ENCODE measurements at places on chromosomes 11 and 22.
A peak's percentile ranks its signal among the peaks of the same experiment; 100 is the strongest.

- DNase-seq = no peak
Observed at GRCh38 chr11:101584655-101585054, 848 bp upstream of the TRPC6 start.

- no peak for DNase-seq
Observed at GRCh38 chr22:26535603-26535908, 23.3 kb upstream of the TFIP11 start.

GRCh38 chr11:2902784-2903671 lies 17.5 kb upstream of the CDKN1C start:
- DNase-seq = no peak

DNA sequence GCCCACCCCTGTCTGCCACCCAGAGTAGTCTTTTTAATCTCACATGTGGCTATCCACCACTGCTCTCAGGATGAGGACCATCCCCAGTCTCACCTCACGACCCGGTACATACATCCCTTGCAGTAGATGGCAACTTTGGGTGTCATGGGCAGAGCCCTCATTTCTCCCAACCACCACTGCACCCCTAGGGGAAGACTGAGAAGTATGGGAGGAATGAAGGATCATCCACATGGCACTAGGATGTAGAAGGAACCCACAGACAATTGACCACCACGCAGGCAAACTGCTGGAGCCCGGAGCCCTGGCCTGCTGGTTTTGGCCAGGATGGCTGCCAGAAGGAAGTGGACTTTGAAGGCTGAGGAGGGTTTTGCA lies 1.9 kb upstream of the SCARF2 start:
- DNase-seq = no peak

DNA sequence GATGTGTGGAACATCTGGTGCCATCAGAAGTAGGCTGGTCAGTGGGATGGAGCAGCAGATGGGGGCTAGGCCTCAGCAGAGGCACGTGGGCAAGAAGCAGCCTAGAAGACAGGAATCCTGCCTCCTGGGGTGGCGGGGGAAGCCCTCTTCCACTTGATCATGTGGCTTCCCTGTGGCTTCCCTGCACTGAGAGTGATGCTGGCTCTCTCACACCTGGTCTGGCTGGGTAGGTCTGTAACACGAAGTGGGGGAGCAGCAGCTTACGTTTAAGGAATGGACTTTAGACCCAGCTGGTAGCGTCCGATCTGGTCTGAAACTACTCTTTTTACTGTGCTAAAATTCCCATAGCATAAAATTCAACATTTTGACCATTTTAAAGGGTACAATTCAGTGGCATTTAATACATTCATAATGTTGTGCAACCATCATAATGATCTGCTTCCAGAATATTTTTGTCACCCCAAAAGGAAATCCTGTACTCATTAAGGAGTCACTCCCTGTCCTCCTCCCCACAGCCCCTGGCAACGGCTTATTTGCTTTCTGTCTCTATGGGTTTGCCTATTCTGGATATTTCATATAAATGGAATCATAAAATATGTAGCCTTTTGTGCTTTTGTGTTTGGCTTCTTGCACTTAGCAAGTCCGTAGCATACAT lies 21.7 kb downstream of the PTPN5 start:
- peak; percentile 49 for DNase-seq

DNA sequence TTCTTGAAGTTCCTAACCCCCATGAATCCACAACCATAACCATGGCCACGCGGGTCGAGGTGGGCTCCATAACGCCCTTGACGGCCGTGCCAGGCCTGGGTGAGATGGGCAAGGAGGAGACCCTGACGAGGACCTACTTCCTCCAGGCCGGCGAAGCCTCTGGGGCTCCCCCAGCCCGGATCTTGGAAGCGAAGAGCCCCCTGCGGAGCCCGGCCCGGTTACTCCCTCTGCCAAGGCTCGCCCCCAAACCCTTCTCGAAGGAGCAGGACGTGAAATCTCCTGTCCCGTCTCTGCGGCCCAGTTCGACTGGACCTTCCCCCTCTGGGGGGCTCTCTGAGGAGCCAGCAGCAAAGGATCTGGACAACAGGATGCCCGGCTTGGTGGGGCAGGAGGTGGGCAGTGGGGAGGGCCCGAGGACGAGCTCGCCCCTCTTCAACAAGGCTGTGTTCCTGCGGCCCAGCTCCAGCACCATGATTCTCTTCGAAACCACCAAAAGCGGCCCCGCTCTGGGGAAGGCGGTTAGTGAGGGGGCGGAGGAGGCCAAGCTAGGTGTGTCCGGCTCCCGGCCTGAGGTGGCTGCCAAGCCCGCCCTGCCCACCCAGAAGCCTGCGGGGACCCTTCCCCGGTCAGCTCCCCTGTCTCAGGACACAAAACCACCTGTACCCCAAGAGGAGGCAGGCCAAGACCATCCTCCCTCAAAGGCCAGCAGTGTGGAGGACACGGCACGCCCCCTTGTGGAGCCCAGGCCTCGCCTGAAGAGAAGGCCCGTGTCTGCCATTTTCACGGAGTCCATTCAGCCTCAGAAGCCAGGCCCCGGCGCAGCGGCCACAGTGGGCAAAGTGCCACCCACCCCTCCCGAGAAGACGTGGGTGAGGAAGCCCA lies 75.7 kb downstream of the KIAA1671 start:
- no peak for DNase-seq

- no peak for DNase-seq
Observed at GRCh38 chr11:67493548-67494370, 10.9 kb downstream of the AIP start.

GRCh38 chr11:80084608-80085007 lies 643.8 kb upstream of the TENM4 start:
- DNase-seq = no peak

- no peak for DNase-seq
Observed at GRCh38 chr11:35242412-35243242, 103.7 kb downstream of the CD44 start.

DNA sequence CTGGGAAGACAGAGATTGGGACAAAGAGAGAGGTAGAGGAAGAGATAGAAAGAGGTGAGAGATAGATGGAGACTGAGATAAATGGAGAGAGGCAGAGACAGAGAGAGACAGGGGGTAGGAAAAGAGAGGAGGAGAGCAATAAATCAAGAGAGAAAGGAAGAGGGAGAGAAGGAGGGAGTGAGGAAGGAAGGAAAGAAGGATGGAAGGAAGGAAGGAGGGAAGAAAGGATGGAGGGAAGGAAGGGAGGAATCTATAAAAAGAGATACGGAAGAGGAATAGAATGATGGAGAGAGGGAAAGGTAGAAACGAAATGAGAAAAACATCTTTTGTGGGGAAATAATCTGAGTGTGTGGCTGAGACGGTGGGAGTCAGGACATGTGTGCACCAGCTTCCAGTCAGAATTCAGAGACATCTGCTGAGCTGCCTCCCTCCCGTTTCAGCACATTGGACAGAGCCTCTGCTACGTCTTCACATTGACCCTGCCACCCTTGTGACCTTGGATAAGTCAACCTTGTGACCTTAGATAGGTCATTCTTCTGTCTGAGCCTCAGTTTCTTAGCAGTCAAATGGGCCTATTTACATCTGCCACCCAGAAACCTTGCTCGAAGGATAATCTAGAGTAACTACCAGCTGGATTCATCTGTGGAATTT lies 417.8 kb downstream of the MIAT start:
- DNase-seq = no peak

DNA sequence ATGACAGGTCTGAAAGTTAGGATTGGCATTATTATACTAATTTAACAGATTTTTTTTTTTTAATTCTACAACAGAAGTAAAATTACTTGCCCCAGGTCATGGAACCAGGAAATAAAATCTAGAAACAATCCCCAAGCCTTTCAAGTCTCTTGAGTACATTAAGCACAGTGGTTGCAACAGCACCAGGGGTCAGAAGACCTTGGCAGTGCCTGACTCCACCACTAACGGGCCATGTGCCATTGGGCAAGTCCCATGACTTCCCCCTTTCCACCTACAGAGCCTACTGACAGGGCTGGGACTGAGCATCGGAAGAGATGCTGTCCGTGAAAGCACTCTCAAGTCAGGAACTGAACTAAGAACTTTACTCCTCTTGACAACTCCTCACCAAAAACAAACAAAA lies 98.6 kb upstream of the AKIP1 start:
- DNase-seq = no peak

DNA sequence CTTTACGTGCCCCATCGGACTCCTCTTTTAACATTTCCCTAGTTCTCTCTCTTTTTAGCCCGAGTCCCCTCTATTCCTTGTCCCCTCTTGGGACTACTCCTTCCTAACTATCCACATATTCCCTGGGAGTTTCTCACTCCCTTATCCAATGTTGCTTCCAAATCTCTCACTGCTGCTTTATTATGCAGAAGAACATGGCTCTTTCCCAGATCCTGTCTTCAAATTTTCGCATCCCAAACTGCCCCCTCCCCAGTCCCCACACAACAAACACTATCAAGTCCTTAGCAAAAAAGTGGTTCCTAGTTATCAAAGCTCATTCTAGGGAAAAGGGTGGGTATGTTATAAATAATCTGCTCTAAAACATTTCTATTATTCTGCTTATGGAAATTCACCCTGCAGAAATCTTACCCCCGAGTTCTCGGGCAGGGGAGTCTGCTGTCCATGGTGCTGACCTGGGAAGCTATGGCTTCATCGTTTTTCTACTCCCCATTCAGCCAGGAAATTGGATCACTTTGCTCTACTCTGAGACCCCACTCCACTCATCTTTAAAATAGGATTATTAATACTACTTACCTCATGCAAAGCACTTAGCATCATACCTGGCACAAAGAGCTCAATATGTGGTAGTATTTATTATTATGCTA lies 393.5 kb downstream of the BUD13 start:
- peak; percentile 32 for DNase-seq

DNA sequence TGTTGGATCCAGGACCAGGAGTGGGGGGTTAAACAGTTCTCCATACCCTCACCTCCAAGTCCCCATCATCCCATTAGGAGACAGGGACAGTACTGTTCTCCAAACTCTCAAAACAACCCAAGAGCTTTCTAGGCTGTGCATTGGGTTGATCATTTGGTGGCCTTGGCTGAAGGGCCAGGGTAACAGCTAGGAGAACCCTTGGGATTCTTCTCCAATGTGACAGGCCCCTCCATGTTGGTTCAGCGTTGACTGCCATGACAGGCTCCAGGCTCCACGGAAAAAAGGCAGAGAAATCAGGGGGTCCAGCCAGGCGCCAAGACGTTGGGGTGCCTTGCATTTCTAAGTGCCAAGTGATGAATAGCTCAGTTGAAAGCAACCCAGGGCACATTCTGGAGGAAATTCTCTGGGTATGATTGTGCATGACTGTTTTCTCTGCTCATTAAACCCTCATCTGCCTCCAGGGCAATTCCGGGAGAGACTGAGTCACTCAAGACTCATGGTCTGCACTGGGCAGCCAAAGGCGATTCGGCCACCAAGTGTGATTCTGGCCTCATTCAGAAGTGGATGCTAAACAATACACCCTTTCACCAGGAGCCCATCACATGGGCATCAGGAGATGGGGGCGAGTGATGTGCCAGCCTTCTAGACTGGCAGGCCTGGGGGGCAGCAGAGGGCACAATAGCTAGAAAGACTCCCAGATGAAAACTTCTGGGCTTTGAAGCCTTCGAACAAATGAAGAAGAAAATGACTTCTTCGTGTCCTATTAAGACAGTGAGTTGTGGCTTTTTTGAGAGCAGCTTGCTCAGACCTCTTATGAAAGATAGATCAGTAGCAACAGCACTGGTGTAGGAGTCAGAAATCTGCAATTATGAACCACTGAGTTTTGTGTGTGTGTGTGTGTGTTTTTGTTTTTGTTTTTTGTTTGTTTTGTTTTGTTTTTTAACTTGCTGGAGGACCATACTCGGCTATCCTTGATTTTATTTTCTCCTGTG lies 27.7 kb downstream of the CD44 start:
- DNase-seq = no peak

DNA sequence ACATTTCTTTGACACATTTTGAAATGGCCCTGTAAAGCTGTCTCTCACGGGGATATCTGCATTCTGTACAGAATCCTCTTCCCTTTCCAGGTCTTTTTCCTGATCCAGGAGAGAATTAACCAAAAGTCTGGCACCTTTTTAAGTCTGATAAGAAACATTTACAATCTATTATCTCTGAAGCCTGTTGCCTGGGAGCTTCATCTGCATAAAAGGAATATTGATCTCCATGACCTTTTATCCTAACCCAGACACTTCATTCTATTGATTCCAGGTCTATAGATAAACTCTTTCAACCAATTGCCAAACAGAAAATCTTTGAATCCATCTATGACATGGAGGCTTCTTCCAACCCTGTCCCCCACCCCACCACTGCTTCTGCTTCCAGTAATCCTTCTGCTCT lies 33.7 kb upstream of the EI24 start:
- DNase-seq = no peak

DNA sequence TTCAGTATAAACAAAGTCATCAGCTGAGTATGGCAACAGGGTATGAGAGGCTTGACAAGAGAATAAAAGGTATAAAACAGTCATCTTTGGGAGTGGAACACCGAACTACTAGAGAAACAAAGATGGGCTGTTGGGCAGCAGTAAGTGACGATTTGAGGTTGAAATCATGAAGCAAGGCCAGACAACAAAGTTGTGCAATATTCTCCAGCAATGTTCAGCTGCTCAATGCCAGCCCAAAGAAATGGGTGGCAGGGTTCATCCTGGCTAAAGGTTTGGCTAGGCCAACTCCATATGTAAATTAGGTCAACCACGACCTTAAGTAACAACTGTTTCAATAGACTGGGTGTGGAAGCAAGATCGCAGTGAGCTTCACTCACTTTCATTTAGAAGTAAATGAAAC lies 6.2 kb downstream of the APIP start:
- DNase-seq = no peak

DNA sequence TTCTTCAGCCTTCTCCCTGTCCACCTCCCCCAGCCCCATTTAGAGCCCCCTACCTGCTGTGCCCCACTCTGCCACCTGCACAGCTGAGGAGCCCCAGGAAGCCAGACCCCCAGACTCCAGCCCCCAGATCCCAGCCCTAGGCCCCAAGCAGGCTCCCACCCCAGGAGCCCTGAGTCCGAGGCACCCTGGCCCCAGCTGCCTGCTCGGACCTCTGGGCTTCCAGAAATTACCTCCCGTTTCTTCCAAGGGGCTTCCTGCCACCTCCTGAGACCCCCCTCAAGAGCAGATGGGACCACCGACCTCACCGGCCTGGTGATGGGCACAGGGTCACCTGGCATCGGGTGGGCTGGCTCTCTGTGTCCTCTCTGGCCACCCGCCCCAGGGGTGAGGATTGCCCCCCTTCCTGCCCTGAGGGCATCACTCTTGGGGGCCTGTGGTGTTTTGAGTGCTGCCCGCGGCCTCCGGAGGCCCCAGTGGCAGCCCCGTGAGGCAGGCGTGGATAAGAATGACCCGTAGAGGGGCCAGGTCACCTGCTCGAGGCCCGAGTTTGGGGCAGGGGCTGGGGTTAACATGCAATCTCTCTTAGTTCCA lies 18.3 kb upstream of the TALDO1 start:
- no peak for DNase-seq

DNA sequence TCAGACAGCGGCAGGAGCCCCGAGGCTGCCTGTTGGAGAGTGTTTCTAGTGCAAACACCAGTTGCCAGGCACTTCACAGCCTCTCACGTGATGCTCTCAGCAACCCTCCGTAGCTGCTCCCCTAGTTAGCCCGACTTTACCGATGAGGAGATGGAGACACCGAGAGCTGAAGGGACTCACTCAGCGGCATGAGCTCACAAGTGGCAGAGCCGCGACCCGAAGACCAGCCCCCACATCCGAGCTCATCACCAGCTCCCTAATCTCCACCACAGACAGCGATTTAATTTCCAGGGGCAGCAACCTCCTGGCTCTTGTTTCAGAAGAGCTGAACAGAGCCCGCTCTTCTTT lies 28.7 kb upstream of the RTL6 start:
- DNase-seq = no peak

GRCh38 chr22:36367479-36367878 lies 20.3 kb downstream of the MYH9 start:
- no peak for DNase-seq
